ENCODE measurements at places on chromosomes 13 and 19.

DNA sequence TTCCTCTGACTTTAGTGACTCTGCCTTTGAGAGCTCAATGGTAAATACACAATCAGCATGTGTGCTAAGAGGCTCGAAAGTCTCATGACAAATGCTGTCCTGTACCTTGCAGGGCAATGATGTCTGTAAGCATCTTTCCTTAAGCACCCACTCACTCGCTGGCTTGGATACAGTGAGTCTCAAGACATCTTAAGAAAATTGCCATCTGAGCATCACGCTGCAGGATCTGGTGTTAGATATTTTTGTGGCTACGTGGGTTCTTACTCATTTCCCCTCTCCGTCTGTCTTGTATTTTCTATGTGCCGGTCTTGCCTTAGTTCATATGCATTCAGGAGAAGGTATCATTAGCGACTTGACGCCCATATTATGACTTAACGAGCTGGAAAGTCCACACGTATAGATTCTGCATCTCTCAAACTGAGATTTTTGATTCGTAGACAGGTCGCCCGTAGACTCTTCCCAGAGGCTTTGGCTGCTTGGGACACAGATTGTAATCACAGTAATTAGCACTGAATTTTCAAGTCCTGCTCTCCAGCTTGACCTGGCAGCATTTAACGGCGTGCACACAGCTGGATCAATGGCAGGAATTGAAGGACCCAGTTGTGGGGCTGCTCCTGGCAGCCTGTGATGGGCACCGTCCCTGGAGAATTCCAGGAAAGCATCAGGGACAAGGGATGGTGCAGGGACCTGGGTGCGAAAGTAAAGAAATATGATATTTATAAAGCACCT lies 231.2 kb downstream of the ZIC5 start:
- no peak for DNase-seq

GRCh38 chr13:46523972-46524752 lies 28.8 kb upstream of the LRCH1 start:
- DNase-seq, result no peak

- DNase-seq, result no peak
Observed at GRCh38 chr13:26025196-26025595, 26.6 kb downstream of the SHISA2 start.

DNA sequence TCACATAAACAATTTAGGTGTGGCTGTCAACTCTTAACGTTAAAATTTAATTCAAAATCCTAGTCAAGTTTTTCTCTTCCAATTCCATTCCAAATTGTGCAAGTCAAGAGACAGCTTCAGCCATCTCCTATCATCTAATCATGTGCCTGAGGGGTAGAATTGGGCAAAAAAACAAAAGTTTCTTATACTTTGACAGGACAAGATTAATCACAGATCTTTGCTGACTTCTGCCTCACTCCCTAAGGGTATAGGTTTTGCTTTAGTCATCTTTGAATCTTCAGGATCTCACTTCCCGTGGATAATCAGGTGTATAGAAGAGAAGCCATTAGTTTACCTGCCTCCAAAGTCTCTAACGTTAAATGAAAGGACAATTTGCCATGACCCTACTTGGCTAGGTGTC lies 24.6 kb downstream of the RNF17 start:
- no peak for DNase-seq

DNA sequence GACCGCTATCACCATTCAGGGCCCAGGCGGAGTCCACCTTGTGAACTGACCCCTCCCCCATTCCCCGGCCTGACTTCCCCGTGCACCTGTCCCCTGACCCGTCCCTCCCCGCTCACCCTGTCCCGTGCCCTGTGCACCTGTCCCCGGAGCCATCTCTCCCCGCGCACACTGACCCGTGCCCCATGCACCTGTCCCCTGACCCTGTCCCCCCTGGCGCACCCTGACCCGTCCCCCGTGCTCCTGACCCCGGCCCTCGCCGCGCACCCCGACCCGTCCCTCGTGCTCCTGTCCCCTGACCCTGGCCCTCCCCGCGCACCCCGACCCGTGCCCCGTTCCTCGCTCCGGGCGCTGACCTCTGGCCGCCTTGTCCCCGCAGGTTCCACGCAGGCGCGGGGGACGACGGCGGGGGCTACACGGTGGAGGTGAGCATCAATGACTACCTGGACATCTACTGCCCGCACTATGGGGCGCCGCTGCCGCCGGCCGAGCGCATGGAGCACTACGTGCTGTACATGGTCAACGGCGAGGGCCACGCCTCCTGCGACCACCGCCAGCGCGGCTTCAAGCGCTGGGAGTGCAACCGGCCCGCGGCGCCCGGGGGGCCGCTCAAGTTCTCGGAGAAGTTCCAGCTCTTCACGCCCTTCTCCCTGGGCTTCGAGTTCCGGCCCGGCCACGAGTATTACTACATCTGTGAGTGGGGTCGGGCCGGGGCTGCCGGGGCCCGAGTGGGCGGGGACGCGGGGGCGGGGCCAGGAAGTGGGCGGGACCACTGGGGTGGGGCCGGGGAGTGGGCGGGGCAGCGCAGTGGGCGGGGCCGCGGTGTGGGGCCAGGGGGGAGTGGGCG lies 9.7 kb downstream of the EFNA2 start:
- no peak for DNase-seq

DNA sequence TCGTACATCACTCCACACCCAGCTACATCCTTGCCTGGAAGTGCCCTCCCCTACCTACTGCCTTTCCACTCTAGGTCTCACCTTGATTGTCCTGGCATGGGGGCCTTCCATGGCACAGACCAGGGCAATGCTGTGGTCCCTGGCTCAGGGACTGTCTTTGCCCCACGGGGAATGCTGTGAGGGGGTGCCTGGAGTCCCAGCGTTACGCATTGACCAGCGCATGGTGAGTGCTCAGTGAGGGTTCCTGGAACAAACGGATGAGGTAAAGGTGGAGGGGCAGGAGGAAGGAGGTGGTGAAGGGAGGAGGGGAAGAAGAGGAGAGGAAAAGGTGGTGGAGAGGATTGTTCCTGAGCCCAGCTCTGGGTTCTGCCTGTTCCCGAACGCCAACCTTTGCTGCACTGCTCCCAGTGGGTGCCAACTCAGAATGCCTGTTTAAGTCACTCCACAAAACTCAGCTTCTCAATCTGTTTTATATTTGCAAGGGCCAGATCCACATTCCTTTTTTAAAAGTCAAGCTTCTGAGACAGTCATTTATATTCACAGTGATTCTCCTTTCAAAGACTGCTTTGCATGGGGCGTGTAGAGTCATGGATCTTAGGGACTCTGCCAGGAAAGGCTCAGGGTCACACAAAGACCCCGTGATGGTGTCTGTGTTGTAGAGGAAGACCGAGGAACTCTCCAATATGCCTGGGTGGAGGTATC lies 40.8 kb downstream of the CHST8 start:
- no peak for DNase-seq

- DNase-seq, result no peak
Observed at GRCh38 chr19:18496167-18496979, 25.5 kb downstream of the ELL start.

DNA sequence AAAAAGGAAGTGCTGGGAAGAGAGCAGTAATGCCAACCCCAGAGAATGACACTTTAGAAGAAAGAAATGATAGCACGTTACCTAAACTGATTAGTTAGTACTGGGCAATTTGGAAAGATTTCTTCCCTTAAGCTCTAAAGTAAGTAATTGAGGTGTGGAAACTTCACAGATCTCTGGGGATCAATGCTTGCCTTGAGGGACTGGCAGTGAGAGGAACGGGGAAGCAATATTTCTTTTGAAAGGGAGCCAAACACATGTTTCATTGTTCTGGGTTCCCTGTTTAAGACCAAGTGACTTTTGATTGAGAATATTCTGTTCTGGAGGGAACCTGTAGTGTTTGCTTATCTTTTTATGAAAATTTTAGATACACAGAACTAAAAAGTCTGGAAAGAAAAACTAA lies 190.5 kb downstream of the NDFIP2 start:
- DNase-seq, result no peak

DNA sequence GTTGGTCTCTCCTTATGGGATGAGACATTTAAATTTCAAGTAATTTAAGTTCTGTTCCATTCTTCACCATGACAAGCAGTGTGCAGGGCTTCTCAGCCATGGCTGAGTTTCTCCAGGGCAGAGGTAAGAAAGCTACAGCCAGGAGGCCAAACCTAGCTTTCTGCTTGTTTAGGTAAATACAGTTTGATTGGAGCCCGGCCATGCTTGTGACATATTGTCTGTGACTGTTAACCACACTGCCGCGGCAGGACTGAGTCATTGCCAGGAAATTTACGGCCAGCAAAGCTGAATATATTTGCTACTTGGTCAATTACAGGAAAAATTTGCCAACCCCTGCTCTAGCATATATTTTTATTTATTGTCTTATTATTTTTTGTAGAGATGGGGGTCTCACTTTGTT lies 10.7 kb downstream of the NLRP8 start:
- no peak for DNase-seq

DNA sequence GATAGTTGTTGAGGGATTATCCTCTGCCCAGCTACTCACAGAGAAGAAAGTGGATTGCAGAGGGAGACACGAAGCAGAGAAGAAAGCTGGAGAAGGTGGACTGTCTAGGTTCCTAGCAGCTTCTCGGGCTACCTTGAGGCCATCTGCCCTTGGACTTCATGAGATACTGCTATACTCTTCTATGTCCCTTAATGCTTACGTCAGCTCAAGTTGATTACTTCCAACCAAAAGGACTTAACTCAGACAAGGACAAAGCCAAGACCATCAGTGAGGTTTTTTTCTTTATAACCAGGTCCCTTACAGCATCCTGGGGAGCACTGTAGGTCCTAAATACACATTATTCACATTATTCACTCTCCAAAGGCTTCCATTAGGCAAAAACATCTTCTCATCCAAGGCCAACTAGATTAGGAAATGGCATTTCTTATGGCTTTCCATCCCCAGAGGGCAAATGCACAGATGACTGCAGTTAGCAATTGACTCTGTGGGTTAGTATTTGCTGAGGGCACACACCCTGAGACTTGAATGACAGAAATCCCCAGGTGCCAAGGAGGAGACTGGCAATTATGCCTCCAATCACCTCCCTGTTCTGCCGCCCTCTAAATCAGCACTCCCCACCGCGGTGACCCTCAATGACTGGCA lies 4.1 kb upstream of the UBE2L5 start:
- no peak for DNase-seq

DNA sequence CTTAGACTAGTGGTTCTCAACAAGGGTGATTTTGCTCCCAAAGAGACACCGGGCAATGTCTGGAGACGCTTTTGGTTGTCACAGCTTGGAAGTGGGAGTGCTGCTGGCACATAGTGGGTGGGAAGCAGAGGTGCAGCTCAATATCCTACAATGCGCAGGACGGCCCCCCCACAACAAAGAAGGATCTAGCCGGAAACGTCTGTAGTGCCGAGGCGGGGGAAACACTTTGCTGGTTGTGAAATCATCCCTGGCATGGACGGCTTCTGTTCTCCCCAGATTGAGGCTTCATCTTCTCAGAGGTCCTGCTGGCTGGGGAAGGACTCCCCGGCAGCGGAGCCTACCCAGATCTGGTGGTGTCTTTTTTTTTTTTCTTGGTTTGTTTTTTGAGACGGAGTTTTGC lies 13.4 kb upstream of the SYT5 start:
- DNase-seq, result no peak

DNA sequence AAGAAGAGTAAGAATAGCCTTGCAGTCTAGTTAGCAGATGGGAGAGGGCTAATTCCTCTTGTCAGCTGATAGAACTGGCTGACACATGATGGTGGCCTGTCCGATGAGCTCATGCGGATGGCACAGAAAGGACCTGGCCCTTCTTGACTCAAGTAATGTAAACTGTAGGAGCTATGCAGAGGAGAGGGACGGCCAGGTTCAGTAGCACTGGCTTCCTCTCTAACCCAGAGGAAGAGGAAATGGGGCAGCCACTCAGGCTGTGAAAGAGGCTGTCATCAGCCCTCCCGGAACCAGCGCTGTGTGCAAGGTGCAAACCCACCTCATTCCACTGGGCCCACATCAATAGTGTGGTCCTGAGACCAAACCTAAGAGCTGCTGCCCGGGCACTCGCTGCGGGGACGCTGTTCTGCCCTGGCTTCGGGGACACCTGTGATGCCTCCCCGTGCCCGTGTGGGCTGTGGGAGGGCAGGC lies 30.8 kb upstream of the USE1 start:
- no peak for DNase-seq

GRCh38 chr13:44764302-44764692 lies 188.2 kb upstream of the TSC22D1 start:
- no peak for DNase-seq

DNA sequence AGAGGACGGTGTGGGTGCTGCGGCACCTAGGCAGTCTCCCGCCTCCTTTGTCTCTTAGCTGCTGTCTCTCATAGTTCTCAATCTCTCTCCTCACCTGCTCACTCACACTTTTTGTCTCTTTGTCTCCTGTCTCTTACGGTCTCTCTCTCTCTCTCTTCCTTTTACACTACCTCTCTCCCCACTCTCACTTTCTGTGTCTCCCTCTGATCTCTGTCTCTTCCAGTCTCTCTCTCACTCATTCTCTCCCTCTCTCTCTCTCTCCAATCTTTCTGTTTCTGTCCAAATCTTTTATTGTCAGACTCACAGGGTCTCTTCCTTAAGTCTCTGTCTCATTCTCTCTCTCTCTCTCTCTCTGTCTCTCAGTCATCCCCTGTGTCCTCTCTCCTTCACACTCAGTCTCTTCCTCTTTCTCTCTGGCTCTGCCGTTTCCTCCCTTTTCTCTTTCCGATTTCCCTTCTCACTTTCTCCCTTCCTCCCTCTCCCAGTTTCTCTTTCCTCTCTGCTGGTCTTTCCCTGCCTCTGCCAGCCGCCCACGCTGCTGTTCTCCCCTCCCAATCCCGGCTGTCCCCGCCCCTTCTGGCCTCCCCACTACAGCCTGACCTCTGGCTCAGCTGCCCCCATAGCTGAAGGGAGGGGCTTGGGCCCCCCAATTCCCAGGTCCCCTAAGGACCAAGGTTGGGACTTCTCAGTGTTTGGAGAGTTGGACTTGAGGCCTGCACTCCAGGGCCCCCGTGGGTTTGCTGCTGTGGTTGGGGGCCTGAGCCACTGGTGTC lies at the start of gene PLEKHA4:
PLEKHA4 (minus strand) TSS at position 504 of the 773 bp plus-strand sequence. CDS start 997 bp downstream, outside the sequence.
- no peak for DNase-seq

DNA sequence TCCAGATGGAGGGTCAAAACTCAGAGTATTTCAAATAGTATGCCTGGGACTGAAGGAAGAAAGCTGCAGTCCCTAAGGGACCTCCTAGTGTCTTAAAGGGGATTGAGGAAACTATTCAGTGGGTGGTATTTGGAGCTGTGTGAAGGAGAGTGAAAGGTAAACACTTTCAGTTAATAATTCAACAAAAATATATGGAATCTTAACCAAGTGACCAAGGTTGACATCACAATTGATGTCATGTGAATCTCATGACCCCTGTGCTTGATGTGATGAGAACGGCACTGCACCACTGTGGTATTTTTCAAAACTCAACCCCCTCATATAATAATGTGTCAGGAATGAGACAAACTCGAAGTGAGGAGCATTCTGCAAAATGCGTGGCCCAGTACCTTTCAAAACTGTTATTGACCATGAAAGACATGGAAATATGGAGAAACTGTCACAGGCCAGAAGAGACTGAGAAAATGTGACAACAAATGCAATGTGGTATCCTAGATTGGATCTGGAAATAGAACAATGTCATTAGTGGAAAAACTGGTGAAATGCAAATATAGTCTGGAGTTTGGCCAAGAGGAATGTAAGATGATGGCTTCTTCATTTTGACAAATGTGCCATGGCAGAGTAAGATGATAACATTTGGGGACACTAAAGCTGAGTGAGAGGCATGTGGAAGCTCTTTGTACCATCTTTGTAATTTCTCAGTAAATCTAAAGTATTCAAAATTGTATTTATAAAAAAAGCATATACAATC lies 553.9 kb downstream of the RFC3 start:
- no peak for DNase-seq
